ENCODE measurements at places on chromosomes 2 and 18. TPM values are rescaled to one million over a fixed set of nuclear protein-coding genes. Genes with fewer than 3 reads are reported as not detected.

DNA sequence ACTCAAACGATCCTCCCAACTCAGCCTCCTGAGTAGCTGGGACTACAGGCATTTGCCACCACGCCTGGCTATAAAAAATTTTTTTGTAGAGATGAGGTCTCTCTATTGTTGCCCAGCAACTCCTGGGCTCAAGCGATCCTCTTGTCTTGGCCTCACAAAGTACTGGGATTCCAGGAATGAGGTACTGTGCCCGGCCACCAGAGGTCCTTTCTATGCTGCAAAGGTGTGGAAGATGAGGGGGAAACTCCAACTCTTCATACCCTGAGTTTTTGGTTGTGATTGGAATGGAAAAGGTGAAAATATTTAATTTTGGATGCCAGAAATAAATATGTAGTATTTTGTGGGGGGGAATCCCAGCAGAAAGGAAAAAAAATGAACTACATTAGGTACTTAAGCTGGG lies 36.0 kb downstream of the MRPL33 start:
- DNase-seq: peak; percentile 42

- DNase-seq: no peak
Measured at GRCh38 chr2:96423828-96424227, 81.3 kb downstream of the NEURL3 start.

GRCh38 chr2:62499430-62500060 lies 6.5 kb downstream of the TMEM17 start:
- no peak for DNase-seq

The CYP27A1 gene
- 20.5 TPM for total RNA-seq

DNA sequence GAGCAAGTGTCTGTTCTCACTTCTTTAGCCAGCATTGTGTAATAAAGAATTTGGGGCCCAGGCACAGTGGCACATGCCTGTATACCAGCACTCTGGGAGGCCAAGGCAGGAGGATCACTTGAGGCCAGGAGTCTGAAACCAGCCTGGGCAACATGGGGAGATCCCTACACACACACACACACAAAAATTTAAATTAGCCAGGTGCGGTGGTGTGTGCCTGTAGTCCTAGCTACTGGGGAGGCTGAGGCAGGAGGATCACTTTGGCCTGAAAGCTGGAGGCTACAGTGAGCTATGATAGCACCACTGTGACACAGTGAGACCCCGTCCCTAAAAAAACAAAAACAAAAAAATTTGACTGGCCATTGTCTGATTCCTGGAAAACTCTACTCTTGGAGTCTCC lies 8.3 kb downstream of the REV1 start:
- no peak for DNase-seq

The RGPD4 gene
- total RNA-seq: not detected

DNA sequence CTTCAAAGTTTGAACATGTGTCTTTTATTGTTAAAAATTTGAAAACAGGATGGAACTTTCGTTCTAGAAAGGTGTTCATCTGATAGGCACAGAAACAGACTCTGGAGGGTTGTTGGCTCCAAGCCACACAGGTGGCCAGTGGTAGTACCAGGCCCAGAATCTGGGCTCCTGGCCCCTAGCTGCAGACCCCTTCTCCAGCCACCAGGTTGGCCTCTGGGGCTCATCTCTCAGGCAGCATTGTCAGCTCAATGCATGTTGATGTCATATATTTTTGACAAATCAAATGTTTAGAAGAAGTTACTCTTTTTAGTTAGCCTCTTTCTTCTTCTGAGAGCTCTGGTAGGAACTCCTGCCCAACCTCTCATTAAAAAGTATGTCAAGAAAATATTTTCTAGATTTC lies 34.5 kb upstream of the CHRNA1 start:
- DNase-seq: no peak

DNA sequence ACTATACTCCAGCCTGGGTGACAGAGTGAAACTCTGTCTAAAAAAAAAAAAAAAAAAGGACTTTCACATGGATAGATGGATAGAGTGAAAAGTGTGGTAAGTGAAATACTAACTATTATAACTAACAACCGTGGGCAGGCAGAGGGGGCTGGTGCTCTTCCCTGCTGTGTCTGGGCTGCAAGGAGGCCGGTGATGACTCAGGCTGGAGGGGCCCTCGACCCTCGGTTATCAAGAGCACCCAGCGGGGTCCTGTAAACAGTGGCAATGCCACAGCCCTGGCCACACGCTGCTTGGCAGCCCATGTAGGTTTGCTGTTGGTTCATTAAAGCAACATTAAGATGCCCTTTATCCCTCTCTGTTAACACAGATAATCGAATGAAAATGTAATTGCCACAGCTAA lies 184.8 kb upstream of the RAB12 start:
- peak; percentile 18 for DNase-seq

DNA sequence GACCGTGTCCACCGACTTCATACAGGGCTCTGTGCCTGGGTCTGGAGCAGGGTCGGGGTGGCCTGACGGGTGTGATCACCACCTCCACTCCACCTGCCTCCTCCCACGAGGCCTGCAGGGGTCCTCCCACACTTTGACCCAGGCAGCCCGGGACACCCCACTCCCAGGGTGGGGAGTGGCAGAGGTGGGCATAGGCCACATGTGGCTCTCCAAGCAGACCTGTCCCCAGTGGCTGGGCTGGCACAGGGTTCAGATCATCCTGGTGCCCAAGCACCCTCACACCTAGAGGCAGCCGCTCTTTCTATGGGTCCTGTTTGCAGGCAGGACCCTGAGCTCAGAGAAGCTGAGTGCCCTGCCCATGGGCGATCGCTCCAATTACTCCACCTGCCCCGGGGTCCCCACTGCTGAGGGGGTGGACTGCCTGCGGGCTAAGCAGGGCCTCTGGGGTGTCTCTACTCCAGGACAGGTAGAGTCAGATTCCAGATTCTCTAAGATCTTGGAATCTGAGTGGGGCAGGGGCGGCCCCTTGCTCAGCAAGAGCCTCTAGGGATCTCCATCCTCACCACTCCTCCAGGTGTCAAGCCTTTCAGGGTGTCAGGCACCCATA lies 1.4 kb downstream of the NEURL3 start:
- no peak for DNase-seq

The SLC5A7 gene
- not detected for total RNA-seq

DNA sequence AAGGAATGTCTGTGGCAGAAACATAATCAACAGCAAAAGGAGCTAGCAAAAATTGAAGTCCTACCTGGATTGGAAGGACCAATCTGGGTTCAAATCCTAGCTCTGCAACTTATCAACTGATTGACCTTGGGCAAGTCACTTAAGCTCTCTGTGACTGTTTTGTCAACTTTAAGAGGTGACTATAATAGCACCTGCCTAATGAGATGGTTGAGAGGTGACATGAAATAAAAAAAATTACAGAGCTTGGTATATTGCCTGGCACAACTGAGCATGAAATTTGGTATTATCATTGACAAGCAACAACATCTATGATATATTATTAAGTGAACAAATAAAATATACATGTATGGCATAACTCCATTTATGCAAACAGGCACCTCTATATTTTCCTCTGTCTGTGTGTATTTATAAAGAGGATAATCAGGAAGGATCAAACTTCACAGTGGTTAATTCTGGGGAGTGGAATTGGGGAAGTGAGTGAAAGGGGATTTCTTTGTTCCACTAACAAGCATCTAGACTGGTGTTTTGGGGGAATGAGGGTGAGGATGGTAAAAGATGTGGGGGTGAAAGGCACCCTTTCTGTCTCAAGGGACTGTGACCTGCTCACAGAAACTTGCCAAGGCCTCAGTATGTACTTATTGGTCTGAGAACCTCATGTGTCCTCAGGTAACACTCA lies 132.8 kb upstream of the SERTAD2 start:
- DNase-seq: no peak

- peak; percentile 96 for DNase-seq
Measured at GRCh38 chr2:220224691-220225543, 597.5 kb downstream of the SLC4A3 start.

- DNase-seq: no peak
Measured at GRCh38 chr18:27556741-27557140, 371.6 kb upstream of the CHST9 start.

- DNase-seq: no peak
Measured at GRCh38 chr2:196513796-196514526, 125.6 kb upstream of the CCDC150 start.

The CAPN14 gene
- total RNA-seq: 0.96 TPM

- DNase-seq: no peak
Measured at GRCh38 chr18:29326214-29326613, 1149.3 kb upstream of the CDH2 start.

GRCh38 chr2:30871980-30872789 lies 64.9 kb upstream of the CAPN13 start:
- DNase-seq: peak; percentile 19

The RESP18 gene
- not detected for total RNA-seq

The DTNB gene
- 4.8 TPM for total RNA-seq

The BCL2 gene
- 0.84 TPM for total RNA-seq

The SERPINB2 gene
- 20.5 TPM for total RNA-seq

Measured in RPMI7951 (cell line).